Lower leg skin (tissue), 4 donors: ENCODE measurements at places on chromosomes 4 and X.

GRCh38 chrX:3522101-3522650 lies 175.7 kb upstream of the MXRA5 start:
- DNase-seq, result no peak

- no peak for DNase-seq
Measured at GRCh38 chr4:3493720-3494461, 30.8 kb downstream of the DOK7 start.

- no peak for DNase-seq
Measured at GRCh38 chr4:168045354-168045753, 47.0 kb upstream of the ANXA10 start.

DNA sequence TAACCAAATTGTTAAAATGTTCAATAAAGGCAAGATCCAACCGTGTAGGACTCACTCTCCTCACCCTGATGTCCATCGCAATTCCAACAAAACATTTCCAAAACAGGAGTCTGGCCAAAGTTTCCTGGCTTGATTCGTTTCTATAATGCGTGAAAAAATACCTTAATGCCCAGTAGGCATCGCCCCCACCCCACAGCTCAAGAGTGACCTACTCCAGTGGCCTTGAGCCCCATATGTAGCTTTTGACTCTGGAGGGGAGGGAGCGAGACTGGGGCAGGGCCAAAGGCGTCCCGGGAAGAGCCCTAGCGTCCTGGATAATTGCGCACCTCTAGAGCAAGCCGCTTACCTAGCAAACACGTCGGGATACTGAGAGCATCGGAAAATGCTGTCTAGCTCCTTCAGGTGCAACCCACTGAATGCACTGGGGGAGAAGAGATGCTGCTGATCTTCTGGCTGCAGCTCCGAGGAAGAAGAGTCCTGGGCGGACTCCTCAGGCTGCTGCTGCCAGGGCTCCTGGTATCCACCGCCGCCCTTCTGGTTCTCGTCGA lies 55.6 kb upstream of the NKAP start:
- no peak for DNase-seq

GRCh38 chr4:8771666-8772065 lies 100.0 kb downstream of the HMX1 start:
- no peak for DNase-seq

- DNase-seq, result no peak
Measured at GRCh38 chr4:31362756-31363155, 642.6 kb downstream of the PCDH7 start.

GRCh38 chr4:13627606-13628311 lies at the start of gene BOD1L1:
Gene BOD1L1 (minus strand): TSS chr4:13627725. CDS start chr4:13627587, 138 bp downstream.
- peak; percentile 90 for DNase-seq

- no peak for DNase-seq
Measured at GRCh38 chrX:110208092-110208491, 109.8 kb downstream of the AMMECR1 start.

DNA sequence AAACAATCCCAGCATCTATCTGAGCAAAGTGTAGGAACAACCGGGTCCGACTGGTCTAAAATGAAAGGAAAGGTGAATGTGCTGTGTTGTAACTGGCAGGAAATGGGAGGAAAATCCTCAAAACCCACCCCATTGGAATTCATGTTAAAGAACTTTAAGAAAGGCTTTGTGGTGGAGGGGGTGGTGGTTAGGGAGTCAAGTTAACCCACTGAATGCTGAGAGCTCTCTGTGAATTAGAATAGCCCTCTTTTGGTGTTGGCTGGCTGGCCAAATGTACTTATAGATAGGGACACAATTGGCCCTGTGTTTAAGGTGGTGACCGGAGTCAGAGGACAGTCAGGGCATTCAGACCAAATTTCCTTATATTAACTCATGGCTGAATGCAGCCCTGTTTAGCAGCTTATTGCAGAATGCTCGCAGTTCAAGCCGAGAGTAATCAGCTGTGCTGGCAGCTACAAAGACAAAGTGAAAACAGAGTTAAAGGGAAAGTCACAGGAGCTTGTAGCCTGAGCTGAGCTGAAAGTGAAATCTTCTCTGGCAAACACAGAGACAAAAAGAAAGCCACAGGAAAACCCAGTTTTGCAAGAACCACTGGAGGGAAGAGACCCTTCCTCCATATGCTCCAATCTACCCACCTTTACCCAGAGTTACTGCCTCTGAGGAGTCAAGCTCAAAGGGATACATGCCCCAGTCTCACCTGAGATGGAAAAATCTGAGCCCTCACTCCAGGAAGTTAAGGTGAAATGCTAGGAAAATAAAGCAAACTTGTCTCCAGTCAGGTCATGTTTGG lies 38.5 kb upstream of the UGT2B7 start:
- no peak for DNase-seq
